ENCODE measurements at places on chromosomes 1 and 21. TPM values are rescaled to one million over a fixed set of nuclear protein-coding genes. Genes with fewer than 3 reads are reported as not detected.

DNA sequence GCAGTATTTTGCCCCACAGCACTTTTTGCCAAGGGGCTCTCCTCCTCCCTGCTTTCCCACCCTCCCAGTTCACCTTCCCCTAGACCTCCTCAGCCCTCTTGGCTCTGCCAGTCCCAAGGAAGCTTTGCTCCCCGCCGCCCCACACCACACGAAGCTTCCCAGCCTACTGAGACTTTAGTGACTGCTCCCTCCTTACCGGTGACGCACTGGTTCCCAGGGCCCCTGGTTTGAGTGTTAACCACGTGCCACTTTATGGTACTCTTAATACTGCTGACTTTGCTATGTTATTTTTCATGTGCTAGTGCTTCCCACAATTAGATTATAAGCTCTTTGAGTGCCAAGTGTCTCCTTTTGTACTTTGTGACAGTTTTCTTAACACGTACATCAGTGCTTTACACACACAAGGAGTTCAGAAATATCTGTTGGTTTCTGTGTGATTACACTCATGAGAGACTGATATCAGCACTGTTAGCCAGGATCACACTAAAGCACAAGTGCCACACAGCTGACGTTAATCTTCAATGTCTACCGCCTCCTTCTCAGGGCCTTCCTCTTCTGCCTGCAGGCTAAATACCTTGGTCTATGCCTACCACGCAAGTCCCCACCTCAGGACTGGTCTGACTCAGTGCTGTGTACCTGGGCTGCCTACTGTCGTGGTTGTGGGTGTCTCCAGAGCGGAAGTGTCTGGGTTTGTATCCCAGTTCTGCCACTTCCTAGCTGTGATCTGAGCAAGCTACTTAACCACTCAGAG is 61.0 kb downstream of the DNTTIP2 start:
- no peak for DNase-seq
- H3K27me3 ChIP-seq = no peaks in the 10 kb centered on the region
- no peak overlapping the region for H3K27ac ChIP-seq
- no peak overlapping the region for H3K4me3 ChIP-seq

GRCh38 chr1:192529031-192529755 is 46.4 kb upstream of the RGS1 start:
- H3K4me3 ChIP-seq = no peak overlapping the region
- H3K27me3 ChIP-seq = no peaks in the 10 kb centered on the region
- DNase-seq = no peak
- H3K27ac ChIP-seq = no peak overlapping the region

DNA sequence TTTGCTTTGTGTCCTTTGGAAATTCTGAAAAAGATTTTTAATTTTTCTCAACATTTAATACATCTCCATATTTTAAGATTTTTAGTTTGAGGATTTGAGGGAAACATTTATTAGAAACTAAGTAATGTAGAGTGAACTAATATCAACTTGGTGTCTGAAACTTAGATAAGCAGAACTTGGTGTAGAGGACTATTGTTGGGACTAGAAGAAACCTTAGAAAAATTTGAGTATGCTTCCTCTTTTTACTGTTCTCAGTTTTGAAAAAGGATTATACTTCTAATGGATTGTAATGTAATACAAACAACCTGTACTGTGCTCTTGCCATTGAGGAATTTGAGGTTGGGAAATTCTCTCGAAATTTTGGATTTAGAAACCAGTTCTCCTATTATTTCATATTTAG is 2.4 kb downstream of the FNBP1L start:
- H3K4me3 ChIP-seq = no peak overlapping the region
- no peaks in the 10 kb centered on the region for H3K27me3 ChIP-seq
- H3K4me1 ChIP-seq = no peaks in the 10 kb centered on the region
- no peak for DNase-seq
- H3K36me3 ChIP-seq = peaks cover 2% of the 10 kb centered on the region
- no peak overlapping the region for H3K27ac ChIP-seq

GRCh38 chr1:167110586-167110985 is 16.7 kb downstream of the STYXL2 start:
- H3K27ac ChIP-seq = no peak overlapping the region
- H3K4me1 ChIP-seq = no peaks in the 10 kb centered on the region
- no peaks in the 10 kb centered on the region for H3K27me3 ChIP-seq
- H3K4me3 ChIP-seq = no peak overlapping the region

DNA sequence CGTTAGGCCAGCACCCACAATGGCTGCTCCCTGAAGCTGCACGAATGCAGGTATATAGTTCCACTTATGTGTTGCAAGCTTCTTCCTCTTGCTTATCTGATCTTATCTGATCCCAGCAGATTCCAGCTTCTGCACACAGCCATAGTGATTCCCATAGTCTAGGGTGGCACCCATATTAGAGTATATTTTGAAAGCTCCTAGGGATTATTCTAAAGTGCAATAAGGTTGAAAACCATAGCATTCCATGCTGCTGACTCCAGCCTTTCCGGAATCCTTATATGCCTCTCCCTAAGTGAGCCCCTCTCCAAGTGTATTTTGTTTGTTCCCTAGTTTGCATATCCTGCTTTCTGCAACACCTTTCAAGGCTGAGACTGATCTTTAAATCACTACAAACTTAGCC is 432.0 kb downstream of the SETD4 start:
- no peak overlapping the region for H3K27ac ChIP-seq
- H3K4me1 ChIP-seq = no peaks in the 10 kb centered on the region
- H3K36me3 ChIP-seq = no peaks in the 10 kb centered on the region
- no peaks in the 10 kb centered on the region for H3K27me3 ChIP-seq

DNA sequence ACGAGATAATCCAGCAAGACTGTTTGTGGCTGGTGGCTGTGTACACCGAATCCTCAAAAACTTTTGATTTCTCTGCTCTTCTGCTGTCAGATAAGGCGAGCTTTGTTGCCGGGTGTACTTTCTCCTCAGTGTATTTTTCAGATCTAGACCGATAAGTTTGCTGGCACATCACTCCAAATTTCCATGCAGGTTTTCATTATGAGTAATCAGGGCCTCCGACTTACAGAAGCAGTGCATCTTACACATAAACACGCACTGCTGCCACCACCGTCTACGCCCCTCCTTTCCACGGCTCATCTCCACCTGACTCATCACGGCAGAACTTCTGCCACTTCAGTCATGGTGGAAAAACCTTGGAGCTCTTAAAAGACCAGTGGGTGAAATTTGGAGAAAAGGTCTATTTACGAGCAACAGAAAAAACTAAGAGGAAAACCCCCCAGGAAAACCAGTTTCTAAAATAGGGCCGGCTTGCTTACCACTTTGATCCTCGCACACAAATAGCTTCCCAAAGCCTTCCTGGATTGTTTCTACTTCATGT is 7.7 kb downstream of the ZBTB21 start:
- H3K36me3 ChIP-seq = peaks cover 2% of the 10 kb centered on the region
- no peaks in the 10 kb centered on the region for H3K4me1 ChIP-seq
- no peak overlapping the region for H3K27ac ChIP-seq
- DNase-seq = no peak
- no peaks in the 10 kb centered on the region for H3K27me3 ChIP-seq

- H3K4me3 ChIP-seq = no peak overlapping the region
- H3K36me3 ChIP-seq = no peaks in the 10 kb centered on the region
- no peak for DNase-seq
- no peak overlapping the region for H3K27ac ChIP-seq
These were observed 232.1 kb upstream of the KAZN start for GRCh38 chr1:14366091-14367018.

- H3K36me3 ChIP-seq = no peaks in the 10 kb centered on the region
- no peak overlapping the region for H3K27ac ChIP-seq
- H3K4me1 ChIP-seq = no peaks in the 10 kb centered on the region
These were observed 145.7 kb downstream of the SYF2 start for GRCh38 chr1:25086518-25087079.

GRCh38 chr1:26730695-26731094 is 34.9 kb downstream of the ARID1A start:
- H3K36me3 ChIP-seq = peaks cover 15% of the 10 kb centered on the region
- no peaks in the 10 kb centered on the region for H3K27me3 ChIP-seq
- H3K27ac ChIP-seq = no peak overlapping the region
- H3K4me3 ChIP-seq = no peak overlapping the region
- no peaks in the 10 kb centered on the region for H3K4me1 ChIP-seq

- no peaks in the 10 kb centered on the region for H3K36me3 ChIP-seq
- H3K27ac ChIP-seq = no peak overlapping the region
- DNase-seq = no peak
- H3K4me3 ChIP-seq = no peak overlapping the region
- no peaks in the 10 kb centered on the region for H3K27me3 ChIP-seq
These were observed 70.0 kb upstream of the PTGS2 start for GRCh38 chr1:186750257-186750656.

DNA sequence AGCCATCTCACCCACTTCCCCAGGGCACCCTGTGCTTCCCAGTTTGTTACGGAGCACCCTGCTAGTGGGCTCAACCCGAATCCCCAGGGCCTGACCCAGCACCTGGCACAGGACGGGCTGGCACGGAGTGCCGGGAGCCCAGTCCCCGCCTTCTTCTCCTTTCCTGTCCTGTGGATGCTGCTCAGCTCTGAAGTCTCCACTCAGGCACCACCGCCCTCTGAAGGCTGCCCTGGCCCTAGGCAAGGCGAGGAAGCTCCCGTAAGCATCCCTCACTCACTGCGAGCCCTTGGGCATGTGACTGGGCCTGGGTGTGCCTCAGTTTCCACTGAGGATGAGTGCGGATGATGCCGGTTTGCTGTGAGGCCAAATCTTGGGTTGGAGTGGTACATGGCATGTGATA is 21.8 kb downstream of the SLC1A7 start:
- H3K27me3 ChIP-seq = no peaks in the 10 kb centered on the region
- no peak overlapping the region for H3K4me3 ChIP-seq
- no peaks in the 10 kb centered on the region for H3K36me3 ChIP-seq
- H3K27ac ChIP-seq = no peak overlapping the region

GRCh38 chr1:93078203-93078602 is 880 bp upstream of the MTF2 start:
- H3K36me3 ChIP-seq = no peaks in the 10 kb centered on the region
- H3K27ac ChIP-seq = no peak overlapping the region
- peak overlapping the region; percentile 98 for H3K4me3 ChIP-seq
- no peak for DNase-seq
- no peaks in the 10 kb centered on the region for H3K27me3 ChIP-seq

GRCh38 chr1:154819628-154820590 is 50.2 kb downstream of the KCNN3 start:
- no peak overlapping the region for H3K4me3 ChIP-seq
- DNase-seq = no peak
- H3K36me3 ChIP-seq = no peaks in the 10 kb centered on the region
- no peaks in the 10 kb centered on the region for H3K4me1 ChIP-seq
- H3K27ac ChIP-seq = no peak overlapping the region

DNA sequence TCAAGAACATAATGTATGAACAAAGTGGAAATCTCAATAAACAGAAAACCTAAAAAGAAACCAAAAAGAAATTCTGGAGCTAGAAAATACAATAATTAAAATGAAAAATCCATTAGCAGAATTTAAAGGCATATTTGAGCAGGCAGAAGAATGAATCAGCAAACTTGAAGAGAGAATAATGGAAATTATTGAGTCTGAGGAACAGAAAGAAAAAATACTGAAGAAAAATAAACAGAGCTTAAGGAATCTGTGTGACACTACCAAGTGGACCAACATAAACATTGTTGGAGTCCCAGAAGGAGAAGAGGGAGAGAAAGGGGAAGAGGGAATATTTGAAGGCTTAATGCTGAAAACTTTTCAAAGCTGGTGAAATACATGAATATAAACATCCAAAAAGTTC is 54.5 kb downstream of the MAGI3 start:
- H3K4me1 ChIP-seq = no peaks in the 10 kb centered on the region
- H3K27ac ChIP-seq = no peak overlapping the region
- no peaks in the 10 kb centered on the region for H3K36me3 ChIP-seq
- no peak overlapping the region for H3K4me3 ChIP-seq

GRCh38 chr21:16606271-16606670 is 876.5 kb downstream of the USP25 start:
- DNase-seq = no peak
- H3K4me3 ChIP-seq = no peak overlapping the region
- H3K27me3 ChIP-seq = no peaks in the 10 kb centered on the region
- H3K27ac ChIP-seq = no peak overlapping the region
- no peaks in the 10 kb centered on the region for H3K4me1 ChIP-seq

OR2L5 gene
- total RNA-seq = not detected

GUCA2B gene
- total RNA-seq = not detected

FCRL3 gene
- 1.4 TPM for total RNA-seq

GLIS1 gene
- total RNA-seq = 3.3 TPM
